Cardiac fibroblast (primary cell): ENCODE measurements at places on chromosomes 5 and 9.

GRCh38 chr5:127933348-127933747, 150.2 kb upstream of the SLC12A2 start:
- no peak for DNase-seq

DNA sequence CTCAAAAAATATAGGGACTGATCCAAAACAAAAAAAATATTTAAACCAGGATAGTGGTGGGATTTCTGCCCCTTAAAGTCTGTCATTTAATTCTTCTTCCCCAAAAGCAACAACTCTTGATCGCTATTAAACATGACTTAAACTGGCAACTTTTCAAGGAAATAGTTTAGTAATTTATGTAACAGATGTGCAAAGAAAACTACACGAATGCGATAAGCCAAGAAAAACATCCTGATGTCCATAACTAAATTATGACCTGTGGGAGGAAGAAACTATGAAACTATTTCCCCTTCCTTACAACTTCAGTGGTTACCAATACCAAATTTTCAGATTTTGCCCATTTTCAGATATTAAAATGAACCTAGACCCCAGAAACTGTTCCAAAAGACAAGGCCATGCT, 31.5 kb downstream of the CLINT1 start:
- peak; percentile 41 for DNase-seq

DNA sequence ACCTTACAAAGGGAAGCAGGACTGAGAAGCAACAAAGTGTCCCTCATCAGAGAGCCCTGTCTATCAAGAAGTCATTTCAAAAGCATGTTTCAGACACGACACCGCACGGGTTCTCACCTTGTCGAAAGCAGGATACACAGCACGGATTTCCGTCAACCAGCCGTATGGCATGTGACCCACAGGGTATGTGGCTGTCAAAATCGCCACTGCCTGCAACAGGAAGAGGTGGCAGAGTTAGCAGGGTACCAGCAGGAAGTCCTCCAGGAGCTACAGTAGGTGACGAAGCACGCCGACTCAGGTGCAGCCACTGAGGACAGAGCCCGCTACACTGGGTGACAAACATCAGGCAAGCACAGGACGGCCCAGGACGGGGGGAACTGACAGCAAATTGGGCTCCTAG, 81.2 kb downstream of the OTULIN start:
- no peak for DNase-seq

GRCh38 chr9:134413890-134414623, 87.8 kb downstream of the RXRA start:
- DNase-seq = peak; percentile 80

- DNase-seq = no peak
Observed at GRCh38 chr5:88555674-88556073, 287.0 kb upstream of the TMEM161B start.

- no peak for DNase-seq
Observed at GRCh38 chr5:14895301-14895700, 23.7 kb upstream of the ANKH start.

- DNase-seq = no peak
Observed at GRCh38 chr5:15001517-15001916, 129.9 kb upstream of the ANKH start.

- DNase-seq = no peak
Observed at GRCh38 chr9:109831998-109832658, 52.1 kb downstream of the PALM2AKAP2 start.

DNA sequence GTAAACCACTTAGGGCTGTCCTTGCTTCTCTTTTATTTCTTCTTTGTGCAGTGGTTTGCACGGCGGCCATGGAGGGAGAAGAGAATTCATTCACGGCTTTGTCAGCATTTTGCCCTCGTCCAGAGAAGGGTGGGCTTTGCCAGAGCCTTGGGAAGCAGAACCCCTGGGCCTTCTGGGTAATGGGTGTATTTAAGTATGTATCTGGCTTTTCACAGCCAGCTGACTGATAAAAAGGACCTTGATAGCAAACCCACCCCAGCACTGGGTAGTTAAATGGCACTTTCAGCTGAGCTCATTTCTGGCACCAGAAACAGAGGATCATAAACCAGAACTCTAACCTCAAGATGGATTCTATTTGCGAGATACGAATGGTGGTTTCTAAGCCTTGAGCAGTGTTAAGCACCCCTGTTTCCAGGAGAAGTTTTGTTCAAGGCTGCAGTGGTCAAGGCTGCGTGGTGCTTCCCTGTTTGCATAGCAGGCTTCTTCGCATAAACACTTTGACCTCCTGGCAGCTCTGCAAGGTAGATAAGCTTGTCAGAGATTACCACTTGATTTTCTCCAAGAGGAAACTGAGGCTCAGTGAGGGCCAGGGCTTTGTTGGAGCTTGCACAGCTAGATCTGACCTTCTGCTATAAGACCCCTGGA, 441.6 kb upstream of the KLF4 start:
- no peak for DNase-seq

- peak; percentile 83 for DNase-seq
Observed at GRCh38 chr5:142841511-142842265, 71.5 kb downstream of the ARHGAP26 start.

DNA sequence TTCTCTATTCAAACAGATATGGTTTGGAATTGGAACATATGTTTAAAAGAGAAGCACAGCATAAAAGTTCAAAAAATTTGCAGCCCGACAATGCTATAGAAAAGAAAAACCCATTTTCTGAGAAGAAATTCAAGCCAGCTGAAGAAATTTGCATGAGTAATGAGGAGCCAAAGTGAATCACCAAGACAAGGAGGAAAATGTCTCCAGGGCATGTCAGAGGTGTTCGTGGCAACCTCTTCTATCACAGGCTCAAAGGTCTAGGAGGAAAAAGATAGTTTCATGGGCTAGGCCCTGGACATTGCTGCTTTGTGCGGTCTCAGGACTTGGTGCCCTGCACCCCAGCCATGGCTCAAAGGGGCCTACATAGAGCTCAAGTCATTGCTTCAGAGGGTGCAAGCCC, 134.8 kb upstream of the ADAMTS16 start:
- no peak for DNase-seq

- DNase-seq = no peak
Observed at GRCh38 chr5:141532726-141533125, 43.8 kb downstream of the PCDHGC5 start.

GRCh38 chr9:70493029-70493428, 78.6 kb upstream of the KLF9 start:
- peak; percentile 66 for DNase-seq

DNA sequence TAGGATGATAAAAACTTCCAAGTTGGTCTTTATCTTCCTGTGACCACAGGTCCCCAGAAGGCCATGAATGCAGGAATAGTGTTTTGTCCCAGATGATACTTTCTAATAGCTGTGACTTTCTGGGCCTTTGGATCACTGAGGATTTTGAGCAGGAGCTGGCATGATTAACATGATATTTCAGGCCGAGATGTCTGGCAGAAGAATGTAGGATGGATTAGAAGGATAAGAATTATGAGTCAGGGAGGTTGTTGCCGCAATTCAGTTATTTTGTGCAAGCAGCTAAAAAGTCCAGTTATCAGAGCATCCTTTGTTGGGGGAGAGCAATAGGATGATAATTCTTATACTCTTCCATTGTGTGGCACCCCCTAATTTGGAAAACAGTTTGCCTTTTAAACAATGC, 189.7 kb downstream of the PSAT1 start:
- DNase-seq = no peak

GRCh38 chr9:86337469-86338108, 16.6 kb downstream of the TUT7 start:
- no peak for DNase-seq

GRCh38 chr5:178078197-178079010, 34.9 kb upstream of the N4BP3 start:
- DNase-seq = peak; percentile 22

DNA sequence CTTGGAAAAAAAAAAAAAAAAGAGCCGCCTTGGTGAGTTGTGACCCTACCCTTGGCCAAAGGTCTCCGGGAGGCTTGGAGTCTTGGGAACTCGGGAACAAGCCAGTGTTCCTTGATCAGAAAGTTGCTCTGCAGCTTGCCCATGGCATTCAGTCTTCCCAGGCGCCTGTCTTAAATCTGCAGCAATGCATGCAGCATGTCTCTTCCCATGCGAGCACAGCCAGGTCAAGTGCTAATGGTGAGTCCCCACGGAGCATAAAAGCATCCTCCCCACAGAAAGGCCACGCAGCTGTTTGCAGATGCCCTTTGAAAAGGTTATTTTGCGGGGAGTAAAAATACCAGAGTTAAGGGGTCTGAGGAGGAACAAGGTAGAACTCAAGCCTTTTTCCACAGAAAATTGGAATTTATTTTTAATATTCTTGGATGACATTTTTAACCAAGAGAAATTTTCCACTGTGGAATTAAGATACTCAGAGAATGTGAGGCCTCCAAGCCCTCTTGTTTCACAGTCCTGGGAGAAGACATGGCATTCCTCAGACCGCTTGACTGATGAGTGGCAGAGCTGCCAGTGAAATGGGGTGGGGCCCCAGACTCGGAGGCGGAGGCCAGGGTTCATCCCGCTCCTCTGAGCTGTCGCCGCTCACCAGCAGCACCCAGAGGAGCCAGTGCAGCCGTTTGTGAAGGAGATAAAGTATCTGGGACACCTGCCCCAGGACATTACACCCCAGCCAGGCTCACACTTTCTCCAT, 81.6 kb downstream of the CYFIP2 start:
- no peak for DNase-seq

- DNase-seq = no peak
Observed at GRCh38 chr5:43208658-43209057, 16.6 kb downstream of the NIM1K start.

GRCh38 chr5:56144211-56144610, 88.9 kb downstream of the ANKRD55 start:
- no peak for DNase-seq

- no peak for DNase-seq
Observed at GRCh38 chr9:114300846-114301797, 21.8 kb upstream of the ORM1 start.

- peak; percentile 72 for DNase-seq
Observed at GRCh38 chr5:1772634-1773033, 27.0 kb downstream of the MRPL36 start.

DNA sequence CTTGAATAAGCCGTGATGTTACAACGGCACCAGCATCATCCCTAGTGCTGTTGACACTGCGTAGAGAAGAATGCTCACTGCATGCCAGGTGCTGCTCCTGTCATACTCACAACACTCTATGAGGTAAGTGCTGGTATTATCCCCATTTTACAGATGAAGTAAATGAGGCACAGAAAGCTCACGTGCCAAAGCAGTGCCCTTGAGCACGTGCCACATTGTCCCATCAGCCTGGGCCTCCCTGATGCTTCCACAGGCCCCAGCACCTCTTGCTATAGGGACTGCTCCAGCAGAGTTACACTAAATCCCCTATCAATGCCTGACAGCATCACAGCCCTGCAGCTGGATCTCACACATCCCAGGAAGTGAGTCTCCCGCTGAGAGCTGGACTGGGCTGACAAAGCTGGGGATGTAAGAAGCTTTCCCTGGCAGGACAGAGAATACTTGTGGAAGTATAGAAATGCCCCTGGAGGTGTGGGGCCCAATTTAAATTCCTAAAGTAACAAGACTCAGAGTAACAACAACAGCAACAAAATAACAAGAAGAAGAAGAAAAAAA, 216.1 kb downstream of the FSTL4 start:
- DNase-seq = no peak

DNA sequence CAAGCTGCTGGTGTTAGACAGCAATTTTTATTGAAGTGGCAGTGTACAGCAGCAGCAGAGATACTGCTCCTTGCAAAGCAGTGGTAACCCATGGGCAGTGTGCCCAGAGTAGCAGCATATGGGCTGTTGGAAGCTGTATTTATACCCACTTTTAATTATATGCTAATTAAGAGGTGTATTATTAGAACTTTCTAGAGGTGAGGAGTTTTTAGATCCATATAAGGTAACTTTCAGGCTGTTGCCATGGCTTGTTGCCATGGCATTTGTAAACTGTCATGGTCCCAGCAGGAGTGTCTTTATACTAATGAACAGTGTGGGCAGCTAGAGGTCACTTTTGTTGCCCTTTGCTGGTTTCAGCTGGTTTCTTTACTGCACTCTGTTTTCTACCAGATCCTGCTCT, 3.7 kb upstream of the PJA2 start:
- DNase-seq = peak; percentile 12

DNA sequence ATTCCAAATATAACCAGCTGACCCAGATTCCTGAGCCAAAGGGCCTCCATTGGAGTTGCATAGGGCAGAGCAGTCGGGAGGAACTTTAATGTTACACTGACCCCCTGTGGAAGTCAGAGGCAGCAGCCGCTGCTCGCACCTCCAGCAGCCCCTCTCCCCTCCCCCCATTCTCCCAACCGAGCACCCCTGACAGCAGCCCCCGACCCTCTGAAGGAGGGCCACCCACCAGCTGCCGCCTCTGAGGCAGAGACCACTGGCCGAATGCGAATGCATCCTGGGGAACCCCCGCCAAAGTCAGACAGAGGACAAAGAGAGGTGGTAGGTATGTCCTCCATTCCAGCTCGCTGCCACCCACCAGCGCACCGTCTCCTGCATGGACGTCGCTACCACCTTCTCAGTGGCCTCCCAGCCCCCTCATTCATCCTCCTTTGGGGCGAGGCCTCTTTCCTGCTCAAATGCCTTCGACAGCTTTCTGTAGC, 231.0 kb downstream of the CDK5RAP2 start:
- DNase-seq = peak; percentile 73

- peak; percentile 44 for DNase-seq
Observed at GRCh38 chr9:121566481-121567465, 67.1 kb upstream of the GGTA1 start.

GRCh38 chr5:156149213-156149612, 177.8 kb upstream of the SGCD start:
- no peak for DNase-seq

DNA sequence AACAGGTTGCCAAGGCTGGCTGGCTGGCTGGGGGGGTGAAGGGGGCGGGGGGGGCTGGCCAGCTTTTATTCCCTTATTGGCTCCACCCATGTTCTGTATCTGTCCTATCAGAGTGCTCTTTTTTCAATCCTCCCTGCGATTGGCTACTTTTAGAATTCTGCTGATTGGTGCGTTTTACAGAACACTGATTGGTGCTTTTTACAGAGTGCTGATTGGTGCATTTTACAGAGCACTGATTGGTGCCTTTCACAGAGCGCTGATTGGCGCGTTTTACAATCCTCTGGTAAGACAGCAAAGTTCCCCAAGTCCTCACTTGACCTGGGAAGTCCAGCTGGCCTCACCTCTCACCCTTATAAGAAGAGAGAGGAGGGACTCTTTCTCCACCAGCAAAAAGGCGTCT, 175.9 kb downstream of the ERCC6L2 start:
- no peak for DNase-seq

- no peak for DNase-seq
Observed at GRCh38 chr5:86572825-86573517, 44.8 kb upstream of the COX7C start.
